ENCODE measurements at places on chromosomes 13 and 19.
A peak's percentile ranks its signal among the peaks of the same experiment; 100 is the strongest.

DNA sequence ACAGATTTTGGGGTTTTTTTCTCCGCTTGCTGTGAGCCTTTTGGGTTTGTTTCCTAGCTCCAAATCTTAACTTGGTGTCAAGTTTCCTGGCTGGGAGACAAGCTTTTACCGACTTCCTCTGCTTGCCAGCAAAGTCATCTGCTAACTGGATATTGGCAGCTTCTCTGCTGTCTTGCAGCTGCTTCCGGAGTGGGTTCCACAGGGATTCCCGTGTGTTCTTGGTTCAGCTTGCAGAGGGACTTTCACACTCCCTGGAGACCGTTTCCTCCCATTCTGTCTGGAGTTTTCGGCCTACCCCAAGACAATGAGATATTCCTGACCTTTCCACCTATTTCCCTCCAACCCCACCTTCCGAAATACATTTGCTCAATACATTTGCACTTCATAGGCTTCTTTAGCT is 2.2 kb upstream of the COLGALT1 start:
- DNase-seq = peak; percentile 35

DNA sequence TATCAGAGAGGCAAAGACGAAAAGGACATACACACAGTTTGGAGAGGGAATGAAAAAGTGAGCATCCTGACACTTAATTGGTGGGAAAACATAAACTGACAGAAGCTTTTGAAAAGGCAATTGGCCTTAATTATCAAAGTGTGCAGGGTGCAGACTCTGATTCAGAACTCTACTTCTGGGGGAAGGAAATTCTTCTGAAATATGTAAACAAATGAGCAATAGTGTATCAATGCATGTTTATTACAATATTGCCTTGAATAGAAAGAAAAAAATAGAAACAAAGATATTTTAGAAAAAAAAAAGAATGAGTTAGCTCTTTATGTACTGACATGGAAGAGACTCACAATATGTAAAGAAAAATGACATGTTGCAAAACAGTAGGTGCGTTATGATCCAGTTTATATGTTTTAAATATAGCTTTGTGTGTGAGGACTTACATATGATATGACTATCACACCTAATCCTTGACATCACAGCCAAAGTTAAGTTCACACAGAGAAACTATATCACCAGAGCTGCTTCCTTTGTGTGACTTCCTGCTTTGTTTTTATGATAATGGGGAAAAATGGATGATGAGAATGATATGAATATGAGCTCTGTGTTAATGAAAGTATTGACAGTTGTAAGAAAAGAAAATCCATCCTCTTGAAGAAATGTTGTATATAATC is 182.4 kb downstream of the KCTD12 start:
- no peak for DNase-seq

DNA sequence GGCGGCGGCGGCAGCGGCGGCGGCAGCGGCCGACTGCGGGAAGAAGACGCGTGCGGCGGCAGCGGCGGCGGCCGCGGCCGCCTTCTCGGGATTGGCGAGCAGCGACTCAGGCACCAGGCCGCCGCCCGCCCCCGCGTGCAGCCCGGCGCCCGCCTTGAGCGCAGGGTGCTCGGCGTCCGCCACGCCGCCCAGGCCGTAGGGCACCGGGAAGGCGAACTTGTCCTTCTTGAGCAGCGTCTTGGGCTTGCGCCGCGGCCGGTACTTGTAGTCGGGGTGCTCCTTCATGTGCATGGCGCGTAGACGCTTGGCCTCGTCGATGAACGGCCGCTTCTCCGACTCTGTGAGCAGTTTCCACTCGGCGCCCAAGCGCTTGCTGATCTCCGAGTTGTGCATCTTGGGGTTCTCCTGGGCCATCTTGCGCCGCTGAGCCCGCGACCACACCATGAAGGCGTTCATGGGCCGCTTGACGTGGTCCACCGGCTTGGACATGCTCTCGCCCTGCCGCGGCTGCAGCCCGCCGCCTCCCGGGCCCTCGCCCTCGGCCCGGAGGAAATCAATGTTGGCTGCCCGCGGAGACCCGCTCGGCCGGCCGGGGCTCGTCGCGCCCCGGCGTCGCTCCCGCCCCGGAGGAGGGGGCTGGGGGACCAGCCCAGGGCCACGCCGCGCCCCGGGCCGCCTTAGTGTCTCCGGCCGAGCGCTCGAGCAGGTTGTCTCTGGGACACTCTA is 621 bp downstream of the SOX21 start:
- no peak for DNase-seq

- DNase-seq = no peak
Measured at GRCh38 chr13:48559638-48560320, 26.9 kb upstream of the RCBTB2 start.

GRCh38 chr13:105814902-105815250 is 720.6 kb downstream of the EFNB2 start:
- DNase-seq = no peak

DNA sequence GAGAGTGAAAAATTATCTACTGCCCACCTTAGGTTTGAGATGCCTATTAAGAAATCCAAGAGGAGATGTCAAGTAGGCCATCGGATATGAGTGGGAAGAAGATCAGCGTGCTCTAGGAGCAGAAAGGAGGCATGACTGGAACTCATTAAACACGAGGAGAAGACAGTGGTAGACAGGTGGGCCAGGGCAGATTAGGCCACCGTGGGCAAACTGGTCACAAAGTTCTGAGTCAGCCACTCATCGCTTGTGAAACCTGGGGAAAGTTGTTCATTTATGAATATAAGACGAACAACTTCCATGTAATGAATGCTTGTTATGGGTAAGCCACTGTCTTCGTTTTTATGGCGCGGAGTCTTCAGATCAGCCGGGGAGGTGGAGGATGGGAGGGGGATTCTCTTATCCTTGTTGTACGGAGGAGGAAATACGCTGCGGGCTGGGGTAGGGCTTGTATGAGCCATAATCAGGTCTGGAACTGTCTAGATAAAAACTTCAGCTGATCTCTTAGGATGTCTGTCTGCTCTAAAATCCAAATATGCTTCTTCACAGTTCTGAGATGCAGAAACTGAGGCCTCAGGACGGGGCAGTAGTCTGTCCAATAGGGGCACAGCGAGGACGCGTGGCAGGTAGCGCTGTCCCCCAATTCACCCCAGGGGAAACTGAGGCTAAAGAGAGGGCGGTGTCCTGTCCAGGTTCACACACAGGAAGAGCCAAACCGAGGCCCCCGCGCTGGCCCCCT is 1.1 kb upstream of the ZNF444 start:
- no peak for DNase-seq

DNA sequence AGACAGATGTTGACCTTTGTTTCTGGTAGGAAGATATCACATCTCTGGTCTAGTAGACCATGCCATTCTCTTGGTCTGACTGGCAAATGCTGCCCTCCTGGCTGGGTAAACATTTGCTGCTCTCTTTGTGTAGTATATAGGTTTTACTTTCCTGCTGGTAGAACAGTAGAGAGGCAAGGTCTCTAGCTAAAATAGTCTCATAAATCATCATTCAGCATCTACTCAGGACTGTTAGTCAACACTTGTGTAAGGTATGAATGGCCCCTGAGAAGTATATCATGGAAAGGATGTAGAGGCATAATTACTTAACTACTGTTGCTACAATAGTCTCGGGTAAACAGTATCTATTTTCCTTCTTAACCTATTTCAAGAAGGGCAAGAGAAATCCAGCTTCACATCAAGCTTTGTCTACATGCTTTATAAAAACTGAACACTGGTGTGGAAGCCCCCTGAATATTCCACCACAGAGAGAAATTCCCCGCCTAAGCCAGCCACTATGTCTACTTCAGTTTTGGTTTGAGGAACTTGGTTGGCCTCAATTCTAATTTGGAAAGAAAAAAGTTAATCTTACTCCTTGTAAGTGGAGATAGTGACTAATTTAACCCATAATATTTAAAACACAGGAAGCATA is 18.4 kb upstream of the MYCBP2 start:
- DNase-seq = peak; percentile 29

DNA sequence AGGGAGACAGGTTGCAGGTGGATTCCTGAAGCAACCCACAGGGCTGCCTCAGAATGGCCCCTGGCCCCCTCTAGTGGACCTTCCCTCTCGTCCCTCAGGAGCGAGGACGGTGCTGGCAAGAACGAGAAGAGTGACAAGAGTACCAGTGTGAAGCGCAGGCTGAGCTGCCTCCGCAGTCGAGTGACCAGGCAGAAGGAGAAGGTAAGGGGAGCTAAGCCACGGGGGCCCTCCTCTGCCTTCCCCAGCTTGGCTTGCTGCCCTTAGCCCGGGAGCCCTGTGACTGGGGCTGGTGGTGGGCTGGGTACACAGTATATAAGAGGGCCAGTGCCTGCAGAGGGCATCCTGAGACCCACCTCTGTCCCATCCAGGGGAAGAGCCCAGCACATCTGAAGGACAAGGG is 34.0 kb downstream of the ARHGEF18 start:
- DNase-seq = no peak

All from hematopoietic multipotent progenitor cell (in vitro differentiated cells).